ENCODE measurements at places on chromosomes 4 and X.

GRCh38 chr4:139085141-139085540, 69.6 kb downstream of the NOCT start:
- DNase-seq, result peak; percentile 32

- no peak for DNase-seq
These were observed 46.6 kb upstream of the DHX15 start for GRCh38 chr4:24630937-24631336.

DNA sequence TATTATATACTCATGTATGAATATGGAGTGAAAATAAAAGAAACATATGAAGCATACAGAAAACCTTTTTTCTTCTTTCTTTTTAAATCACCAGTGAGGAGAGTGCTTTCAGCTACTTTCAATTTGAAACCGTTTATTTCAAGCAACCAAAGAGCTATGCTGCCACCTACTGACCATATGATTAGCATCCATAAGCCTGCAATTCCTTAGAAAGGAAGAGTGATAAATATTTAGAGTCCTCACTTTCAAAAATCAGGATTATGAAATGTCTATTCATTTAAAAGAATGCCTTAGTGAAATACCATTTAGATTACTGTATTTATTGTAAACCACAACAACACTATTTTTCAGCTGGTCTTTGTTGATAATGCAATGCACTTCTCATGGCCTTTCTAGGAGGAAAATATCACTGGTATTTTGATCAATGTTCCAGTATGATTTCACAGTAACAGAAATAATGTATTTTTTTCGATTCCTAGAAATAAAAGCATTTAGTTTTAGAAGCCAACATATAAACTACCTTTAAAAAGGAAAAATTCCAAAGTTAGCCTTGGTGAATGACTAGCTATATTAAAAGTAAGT, 667.6 kb downstream of the PCDH18 start:
- DNase-seq, result peak; percentile 51

DNA sequence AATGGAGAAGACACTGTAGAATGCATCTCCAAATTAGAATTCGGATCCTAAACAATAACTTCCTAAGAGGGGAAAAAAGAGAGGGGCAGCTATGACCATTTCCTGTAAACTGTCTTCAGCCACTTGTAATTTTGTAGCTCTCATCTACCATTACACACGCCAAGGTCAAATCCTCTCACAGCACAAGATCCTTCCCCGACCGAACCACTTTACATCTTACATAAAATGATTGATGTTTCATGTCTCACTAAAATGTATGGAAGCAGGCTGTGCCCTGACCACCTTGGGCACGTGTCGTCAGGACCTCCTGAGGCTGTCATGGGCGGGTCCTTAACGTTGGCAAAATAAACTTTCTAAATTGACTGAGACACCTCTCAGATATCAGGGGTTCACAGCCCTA, 24.1 kb upstream of the PBDC1 start:
- no peak for DNase-seq

GRCh38 chr4:73912191-73912590, 43.0 kb downstream of the CXCL1 start:
- DNase-seq, result no peak

GRCh38 chr4:169189372-169189771, 81.4 kb downstream of the SH3RF1 start:
- no peak for DNase-seq

DNA sequence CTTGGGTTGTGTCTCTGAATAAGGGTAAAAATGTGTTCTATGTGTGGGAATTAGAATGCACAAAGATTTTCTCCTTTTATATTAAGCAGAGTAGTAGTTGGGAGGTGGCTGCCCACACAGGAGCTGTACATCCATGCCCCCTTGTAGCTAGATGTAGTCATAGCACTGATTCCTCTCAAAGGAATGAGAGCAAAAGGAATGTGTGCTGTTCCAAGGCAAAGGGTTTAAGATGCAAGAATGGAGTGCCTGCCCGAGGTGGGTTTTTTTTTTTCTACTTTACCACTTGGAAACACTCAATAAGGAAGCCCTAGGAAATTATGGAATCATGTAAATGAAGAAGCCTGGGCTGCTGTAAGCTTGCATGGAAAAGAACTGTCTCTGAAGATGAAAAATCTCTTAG, 2183.2 kb upstream of the AGA start:
- DNase-seq, result no peak

DNA sequence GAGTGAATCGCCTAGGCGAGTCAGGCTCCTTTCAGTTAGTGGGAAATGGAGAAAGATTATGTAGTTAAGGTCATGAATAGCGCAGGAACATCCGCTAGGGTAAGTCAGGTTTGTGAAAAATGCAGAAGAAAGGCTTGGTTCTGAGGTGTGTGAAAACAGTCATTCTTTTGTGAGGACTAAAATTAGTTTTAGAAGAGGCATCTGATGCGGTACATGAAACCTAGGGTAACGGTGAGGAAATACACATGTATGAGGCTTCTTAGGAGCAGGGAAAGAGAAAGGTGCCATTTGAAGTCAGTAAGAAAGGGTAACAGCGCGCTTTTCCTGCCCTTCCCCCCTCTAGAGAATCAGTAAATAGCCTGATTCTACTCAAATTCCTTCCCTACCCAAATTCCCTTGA, 570 bp upstream of the RNF128 start:
- DNase-seq, result no peak

- no peak for DNase-seq
These were observed 2.0 kb downstream of the TRAPPC2 start for GRCh38 chrX:13732246-13733067.

- DNase-seq, result no peak
These were observed 270.2 kb downstream of the PAPSS1 start for GRCh38 chr4:107449611-107450369.

DNA sequence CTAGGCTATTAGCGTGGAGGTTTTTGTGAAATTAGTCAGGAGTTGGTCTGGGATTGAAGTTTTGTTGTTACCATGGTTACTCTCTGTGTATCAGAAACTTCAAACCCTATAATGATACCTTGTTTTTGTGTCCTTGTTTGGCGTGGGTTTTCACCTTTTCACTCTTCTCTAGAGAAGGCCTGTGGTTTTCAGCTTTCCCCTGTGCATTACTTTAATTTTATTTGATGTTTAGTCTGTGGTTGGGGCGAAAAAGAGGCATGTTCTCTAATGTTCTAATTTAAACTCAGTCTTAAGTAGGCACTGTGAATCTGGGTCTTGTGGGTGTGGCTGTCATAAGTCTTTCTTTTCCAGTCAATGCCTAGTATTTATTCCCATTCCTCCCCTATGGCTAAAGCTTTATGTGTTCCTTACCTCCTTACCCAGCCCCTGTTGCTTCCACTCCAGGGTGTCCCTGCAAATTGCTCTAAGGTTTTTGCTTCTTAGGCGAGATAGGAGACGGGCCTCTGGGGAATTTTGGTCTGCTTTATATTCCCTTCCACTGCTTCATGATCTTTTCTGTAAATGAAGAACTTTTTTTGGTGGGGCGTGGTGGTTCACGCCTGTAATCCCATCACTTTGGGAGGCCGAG, 326.3 kb upstream of the ZCCHC13 start:
- DNase-seq, result no peak

GRCh38 chrX:53211391-53211978, 13.5 kb downstream of the KDM5C start:
- DNase-seq, result no peak

DNA sequence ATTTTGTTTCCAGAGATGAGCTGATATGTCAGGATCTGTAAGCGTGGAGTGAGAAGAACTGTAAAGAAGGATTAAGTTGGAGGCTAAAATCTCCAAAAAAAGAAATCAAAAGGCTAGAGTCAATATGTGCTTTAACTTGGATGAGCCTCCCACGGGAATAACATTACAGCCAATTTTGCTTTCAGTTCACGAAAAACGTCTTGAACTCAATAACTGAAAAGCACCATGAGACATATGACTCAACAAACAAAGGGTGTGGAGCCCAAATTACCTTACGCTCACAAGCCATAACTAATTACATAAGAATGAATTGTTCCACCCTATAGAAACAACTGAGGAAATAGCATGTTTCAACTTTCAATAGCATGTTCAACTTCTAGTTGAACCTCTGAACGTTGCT, 22.3 kb downstream of the TMPRSS11D start:
- no peak for DNase-seq

- DNase-seq, result no peak
These were observed 57.0 kb downstream of the XAGE2 start for GRCh38 chrX:52425775-52426174.

- DNase-seq, result no peak
These were observed 31.8 kb upstream of the CWH43 start for GRCh38 chr4:48954314-48954713.

DNA sequence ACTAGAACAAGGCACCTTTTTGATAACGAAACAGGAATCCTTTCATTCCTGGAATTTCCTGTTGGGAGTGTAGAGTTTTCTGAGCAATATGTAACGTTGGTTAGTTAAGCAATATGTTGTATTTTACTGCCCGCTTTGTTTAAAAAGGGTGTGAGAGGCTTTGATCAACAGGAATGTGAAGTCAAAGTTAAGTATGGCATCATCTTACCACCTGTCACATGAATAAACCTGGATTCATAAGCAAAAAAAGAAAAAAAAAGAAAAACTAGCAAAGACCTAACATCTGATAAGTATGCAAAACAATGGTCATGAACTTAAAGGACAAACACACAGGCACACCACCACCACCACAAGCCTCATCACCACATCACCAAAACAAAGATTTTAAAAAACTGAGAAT, 7.1 kb upstream of the CXCL5 start:
- no peak for DNase-seq

DNA sequence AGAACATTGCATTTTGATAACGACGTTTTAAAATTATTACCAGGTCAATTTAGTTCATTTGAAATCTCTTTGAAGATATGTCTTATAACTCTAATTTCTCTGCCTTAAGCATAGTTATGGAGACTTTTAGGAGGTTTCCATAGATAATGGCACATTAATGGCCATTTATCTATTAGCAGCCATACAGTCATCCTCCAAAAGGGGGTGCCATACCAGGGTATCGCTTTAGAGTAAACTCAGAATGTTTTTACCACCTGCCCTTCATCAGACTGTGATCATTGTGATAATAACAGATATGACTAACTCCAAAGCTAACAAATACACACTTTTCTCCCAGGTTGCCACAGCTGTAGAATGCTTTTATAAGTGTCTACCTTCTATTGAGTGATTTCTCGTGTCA, 461.5 kb downstream of the FSTL5 start:
- no peak for DNase-seq

- DNase-seq, result no peak
These were observed 22.3 kb upstream of the RASGEF1B start for GRCh38 chr4:81494031-81494431.

DNA sequence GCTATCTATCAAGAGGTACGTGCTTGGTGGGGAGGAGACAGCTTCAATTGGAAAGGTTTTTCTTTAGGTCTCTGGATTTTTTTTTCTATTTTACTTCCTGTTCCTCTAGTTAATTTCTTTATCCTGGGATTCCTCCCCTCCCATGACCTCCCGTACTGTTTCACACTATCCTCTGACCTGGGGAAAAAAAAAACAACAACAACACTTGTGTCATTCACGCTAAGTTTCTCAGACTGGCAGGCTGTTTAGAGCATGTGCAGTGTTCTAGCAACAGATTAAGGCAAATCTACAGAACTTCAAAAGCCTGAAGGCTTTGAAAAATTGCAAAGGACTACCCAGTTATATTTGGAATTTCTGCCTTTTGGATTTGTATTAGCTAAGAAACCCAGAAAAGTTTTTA, 358.4 kb downstream of the ARHGAP24 start:
- DNase-seq, result no peak

DNA sequence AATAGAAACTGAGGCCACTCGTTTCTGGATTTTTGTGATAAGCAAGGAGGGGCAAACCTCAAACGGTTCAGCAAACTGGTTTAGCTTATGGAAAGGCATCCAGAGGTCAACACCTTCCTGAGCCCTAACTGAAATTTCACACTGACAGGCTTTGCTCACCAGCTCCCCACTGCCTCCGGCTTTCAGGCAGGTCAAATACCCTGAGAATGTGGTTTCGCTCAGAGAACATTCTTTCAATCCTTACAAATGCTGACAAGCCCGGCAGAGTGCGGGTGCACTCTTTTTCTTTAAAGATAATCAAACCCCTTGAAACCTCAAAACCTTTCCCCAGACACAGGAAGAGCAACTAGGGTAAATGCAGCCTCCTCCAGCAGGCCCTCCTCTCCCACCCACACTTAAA, 41.5 kb downstream of the CD40LG start:
- no peak for DNase-seq

DNA sequence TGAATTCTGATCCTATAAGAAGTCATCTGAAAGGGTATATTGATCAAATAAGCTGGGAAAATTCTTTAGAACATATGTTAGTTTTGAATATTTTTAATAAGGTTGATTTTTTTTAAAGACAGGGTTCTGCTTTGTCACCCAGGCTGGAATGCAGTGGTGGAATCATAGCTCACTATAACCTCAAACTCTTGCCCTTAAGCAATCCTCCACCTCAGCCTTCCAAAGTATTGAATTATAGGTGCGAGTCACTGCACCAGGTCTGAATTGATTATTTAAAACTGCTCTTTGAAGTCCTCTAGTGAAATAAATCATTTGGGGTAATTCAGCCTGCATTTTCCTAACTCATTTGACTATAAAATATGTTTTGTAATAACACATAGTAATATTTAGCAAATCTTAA, 812.3 kb downstream of the PDHA2 start:
- no peak for DNase-seq
